ENCODE measurements at places on chromosomes 6 and 20. TPM values are rescaled to one million over a fixed set of nuclear protein-coding genes. Genes with fewer than 3 reads are reported as not detected.

The AVP gene
- total RNA-seq, result not detected

The MMP24 gene
- total RNA-seq, result not detected

The HTR1B gene
- not detected for total RNA-seq

The WFDC10B gene
- not detected for total RNA-seq

The DEFB126 gene
- total RNA-seq, result not detected

The TRIM31 gene
- not detected for total RNA-seq

The KCNS1 gene
- total RNA-seq, result 0.51 TPM

The BTN1A1 gene
- not detected for total RNA-seq

The BMP7 gene
- total RNA-seq, result 0.12 TPM

The BPIFB2 gene
- not detected for total RNA-seq

The CD24 gene
- total RNA-seq, result 0.65 TPM

The STX7 gene
- total RNA-seq, result 17.3 TPM

The DUSP15 gene
- total RNA-seq, result not detected

The RIPPLY2 gene
- total RNA-seq, result not detected

GRCh38 chr20:829551-829950 lies 4.0 kb upstream of the FAM110A start:
- DNase-seq, result no peak

GRCh38 chr6:85388531-85388930 lies 61.4 kb upstream of the NT5E start:
- DNase-seq, result no peak

DNA sequence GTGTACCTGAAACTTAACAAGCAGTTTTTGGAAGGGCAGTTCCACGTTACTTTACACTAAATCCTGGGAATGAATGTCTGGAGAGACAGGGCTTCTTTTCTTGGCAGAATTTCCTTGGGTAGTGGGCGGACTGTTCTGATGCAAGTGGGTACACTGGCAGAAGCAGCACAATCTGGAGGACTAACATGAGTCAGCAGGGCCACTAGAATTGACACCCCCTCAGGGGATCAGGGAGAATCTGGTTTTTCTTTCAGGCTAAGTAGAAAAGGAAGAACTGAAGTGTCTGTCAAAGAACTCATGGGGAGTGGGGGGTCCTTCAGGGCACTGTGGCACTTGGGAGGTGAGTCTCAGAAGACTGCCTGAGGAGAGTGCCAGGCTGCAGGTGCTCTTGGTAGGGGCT lies 34.6 kb downstream of the PANK2 start:
- no peak for DNase-seq

GRCh38 chr6:85126485-85127167 lies 323.3 kb upstream of the NT5E start:
- no peak for DNase-seq

GRCh38 chr6:167303675-167304625 lies 12.8 kb downstream of the UNC93A start:
- DNase-seq, result no peak

- no peak for DNase-seq
Observed at GRCh38 chr6:43622541-43622940, 6.5 kb downstream of the GTPBP2 start.

GRCh38 chr6:19896693-19897010 lies 59.5 kb downstream of the ID4 start:
- no peak for DNase-seq

- no peak for DNase-seq
Observed at GRCh38 chr6:10323018-10323417, 91.9 kb downstream of the TFAP2A start.

- no peak for DNase-seq
Observed at GRCh38 chr6:52953911-52954839, 40.9 kb downstream of the GSTA4 start.

DNA sequence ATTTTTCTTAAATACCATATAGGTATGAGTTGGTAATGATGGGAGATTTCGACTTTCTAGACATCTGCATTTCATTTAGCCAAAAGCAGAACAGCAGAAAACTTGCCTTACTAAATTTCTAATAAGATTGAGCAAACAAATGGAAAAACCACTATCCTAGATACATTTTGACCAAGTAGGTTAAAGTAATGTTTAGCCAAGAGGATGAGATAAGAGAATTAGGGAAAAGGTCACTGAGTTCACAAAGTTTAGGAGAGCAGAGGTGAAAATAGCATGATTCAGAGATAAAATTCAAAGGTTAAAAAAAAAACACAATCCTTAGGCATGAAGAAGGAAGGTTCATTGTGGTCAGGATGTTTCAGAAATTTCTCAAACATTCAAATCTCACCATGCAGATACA lies 450.3 kb downstream of the CD83 start:
- no peak for DNase-seq

DNA sequence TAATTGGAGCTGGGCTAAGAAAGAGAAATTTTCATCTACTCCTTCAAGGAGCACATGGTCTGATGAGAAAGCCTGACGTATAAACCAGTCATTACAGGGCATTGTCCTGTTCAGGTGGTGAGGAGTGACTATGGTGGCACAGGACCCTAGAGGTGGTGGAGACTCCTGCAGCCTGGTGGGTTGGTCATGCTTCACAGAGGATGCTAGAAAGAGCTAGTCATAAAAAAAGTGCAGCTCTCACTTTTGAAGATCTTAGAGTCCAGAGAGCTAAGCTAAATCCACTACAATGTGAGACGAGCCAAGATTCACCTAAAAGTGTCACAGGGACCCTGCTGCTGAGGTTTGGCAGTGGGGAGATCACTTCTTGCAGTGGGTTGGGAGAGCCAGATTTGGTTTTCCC lies 9.8 kb upstream of the ZNF831 start:
- no peak for DNase-seq

- DNase-seq, result no peak
Observed at GRCh38 chr6:112488238-112488637, 141.1 kb downstream of the RFPL4B start.

DNA sequence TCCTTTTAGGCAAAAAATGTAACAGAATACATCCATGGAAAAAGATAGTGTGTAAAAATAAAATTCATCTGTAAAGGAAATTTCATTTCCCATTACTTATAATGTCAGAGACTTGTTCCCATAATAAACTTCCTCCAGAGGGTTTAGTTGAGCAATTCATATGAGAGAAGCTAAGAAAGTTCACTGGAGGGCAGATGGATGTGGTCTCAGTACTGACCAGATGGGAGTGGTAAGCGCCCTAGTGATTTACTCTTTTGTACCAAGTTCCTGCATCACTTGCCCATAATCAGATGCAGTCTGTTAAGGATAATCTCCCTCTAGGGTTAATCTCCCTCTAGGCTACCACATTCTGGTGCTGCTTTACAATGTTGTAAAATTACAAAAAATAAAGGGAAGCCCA lies 61.7 kb downstream of the ESF1 start:
- DNase-seq, result no peak

- DNase-seq, result no peak
Observed at GRCh38 chr6:99426451-99426757, 1.3 kb upstream of the PNISR start.

DNA sequence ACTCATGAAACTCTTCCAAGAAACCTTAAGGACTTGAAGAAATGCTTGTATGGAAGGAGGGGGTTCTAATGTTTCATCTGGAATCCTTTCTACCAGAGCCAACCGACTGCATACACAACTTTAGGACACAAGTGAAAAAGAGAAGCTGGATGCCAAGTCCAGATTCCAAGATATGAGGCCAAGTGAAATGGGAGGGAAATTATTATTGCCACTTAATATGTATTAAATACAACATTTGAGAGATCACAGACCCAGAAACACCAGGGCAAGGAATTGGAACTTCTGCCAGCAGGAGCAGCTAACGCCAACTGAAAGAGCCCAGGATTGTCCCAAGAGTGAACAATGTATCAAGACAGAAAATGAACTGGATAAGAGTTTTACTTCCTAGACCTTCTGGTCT lies 144.2 kb downstream of the ARHGAP18 start:
- DNase-seq, result no peak

GRCh38 chr20:61683721-61684120 lies 382.0 kb downstream of the TAF4 start:
- DNase-seq, result no peak

DNA sequence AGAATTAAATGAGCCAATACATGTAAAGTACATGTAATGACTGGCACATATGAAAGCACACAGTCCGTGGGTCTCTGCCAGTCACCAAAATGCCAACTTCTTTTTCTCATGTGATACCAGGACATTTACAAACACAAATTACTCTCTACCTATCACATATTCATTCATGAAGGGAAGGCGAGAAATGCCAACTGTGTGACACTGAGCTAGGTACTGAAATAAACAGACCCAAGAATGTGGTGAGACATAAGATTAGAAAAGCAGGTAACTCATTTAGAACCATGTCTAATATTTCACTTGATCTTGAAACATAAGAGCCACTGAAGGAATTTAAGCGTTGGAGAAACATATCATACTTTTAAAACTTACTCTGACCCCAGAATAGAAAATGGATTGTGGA lies 41.4 kb downstream of the HBS1L start:
- no peak for DNase-seq

DNA sequence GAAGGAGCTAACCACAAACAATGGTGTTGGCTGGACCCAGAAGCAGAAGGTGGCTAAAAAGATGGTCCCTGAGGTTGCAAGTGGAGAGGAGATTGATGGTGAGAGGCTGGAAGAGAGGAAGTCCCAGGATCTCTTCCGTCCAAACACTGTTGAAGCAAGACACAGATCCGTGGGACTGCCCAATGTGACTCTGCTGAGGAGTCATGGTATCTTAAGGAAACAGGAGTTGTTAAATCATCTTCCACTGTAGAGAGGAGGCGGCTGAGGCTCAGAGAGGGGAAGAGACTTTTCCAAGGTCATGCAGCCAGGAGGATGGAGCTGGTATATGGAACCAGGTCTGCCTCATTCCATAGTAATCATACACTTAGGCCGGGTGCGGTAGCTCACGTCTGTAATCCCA lies 4.1 kb upstream of the ZNF335 start:
- DNase-seq, result no peak

- no peak for DNase-seq
Observed at GRCh38 chr20:4305091-4305490, 289.7 kb upstream of the RNF24 start.

DNA sequence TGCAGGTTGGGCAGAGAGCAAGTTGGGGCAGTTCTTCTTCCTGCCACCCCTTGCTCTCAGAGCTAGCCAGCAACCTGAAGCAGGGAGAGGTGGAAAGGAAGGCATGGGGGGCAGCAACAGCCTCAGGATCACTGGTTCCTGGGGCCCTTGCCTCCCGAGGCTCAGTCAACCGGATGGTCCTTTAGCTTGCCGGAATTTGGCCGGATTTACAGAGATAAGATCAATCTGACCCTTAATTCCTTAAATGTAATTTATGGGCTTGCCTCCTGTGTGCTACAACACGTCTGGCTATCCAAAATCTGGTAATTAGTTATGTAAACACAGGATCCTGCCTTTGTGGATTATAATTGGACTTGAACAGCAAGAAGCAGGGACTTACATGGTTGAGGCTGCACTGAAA lies 19.5 kb upstream of the TCP11 start:
- DNase-seq, result no peak

- no peak for DNase-seq
Observed at GRCh38 chr20:14219801-14220461, 117.5 kb downstream of the FLRT3 start.

Measured in activated T-helper 1 cell treated with anti-CD3 and anti-CD28 coated beads, Interleukin-12 subunit alpha, Interleukin-12 subunit beta, Interleukin-2, Interleukin-4 antibody, amounts not matched to agents 30 ng/mL and 10 ng/mL and 1 ng/mL, durations not matched to agents 14 hours and 24 hours and 36 hours (primary cell).